ENCODE measurements at places on chromosomes 12 and 14. TPM values are rescaled to one million over a fixed set of nuclear protein-coding genes. Genes with fewer than 3 reads are reported as not detected.

GRCh38 chr14:65880507-65880906 lies 468.0 kb downstream of the FUT8 start:
- ATAC-seq: no peak

DNA sequence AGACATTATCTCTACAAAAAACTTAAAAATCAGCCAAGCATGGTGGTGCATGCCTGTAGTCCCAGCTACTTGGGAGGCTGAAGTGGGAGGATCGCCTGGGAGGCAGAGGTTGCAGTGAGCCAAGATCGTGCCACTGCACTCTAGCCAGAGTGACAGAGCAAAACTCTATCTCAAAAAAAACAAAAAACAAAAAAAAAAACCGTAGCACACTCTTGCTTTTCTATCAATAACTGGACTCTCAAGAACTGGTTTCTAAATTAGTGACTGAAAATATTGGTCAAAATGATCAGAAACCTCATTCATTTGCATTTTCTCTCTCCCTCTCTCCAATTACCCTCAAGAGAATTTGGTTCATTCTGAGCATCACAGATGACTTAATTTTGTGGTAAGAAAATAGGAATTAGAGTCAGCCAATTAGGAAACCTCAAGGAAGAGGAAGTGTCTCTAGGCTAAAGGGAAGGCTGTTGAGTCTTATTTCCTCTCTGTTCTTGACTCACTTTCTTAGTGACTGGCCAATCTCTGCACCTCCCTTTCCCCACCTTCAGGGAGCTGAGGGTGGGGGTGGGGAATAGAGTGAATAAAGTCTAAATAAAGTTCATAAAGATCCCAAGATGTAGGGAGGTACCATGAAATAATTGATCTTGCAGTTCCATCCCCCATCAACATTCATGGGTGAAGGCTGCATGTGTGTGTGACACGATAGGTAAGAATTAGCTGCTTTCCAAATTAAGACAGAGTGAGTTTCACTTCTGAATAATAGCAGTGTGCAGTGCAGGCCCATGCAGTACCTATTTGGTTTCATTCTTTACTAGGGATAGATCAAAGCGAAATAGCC lies 6.8 kb upstream of the PSMA6 start:
- ATAC-seq: no peak

GRCh38 chr14:76846331-76847047 lies 20.3 kb downstream of the LRRC74A start:
- no peak for ATAC-seq

GRCh38 chr14:100955201-100955600 lies 51.7 kb upstream of the RTL1 start:
- ATAC-seq: no peak

DNA sequence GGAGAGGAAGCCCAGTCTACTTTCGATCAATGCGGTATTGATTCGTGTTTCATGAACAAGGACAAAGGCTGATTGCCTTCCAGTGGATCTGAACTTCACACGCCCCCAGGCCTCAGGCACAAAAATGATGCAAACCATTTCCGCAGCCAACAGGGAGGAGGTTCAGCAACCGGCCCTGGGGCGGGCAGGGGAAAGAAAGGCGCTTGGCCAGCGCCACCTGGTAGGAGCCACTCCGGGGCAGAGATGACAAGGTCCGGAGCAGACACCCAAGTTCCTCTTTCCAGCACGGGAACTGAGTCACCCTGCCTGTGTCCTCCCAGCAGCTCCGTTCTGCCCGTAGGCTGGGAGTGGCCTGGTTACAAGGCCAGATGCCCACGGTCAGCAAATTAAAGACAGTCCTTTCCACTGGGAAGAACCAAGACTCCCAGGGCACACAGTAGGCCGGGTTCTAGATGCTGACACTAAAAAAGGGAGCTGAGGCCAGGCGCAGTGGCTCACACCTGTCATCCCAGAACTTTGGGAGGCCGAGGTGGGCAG lies 136.3 kb downstream of the SCARB1 start:
- peak; percentile 83 for ATAC-seq

- no peak for ATAC-seq
Observed at GRCh38 chr12:34402899-34403705, 380.8 kb downstream of the ALG10 start.

- ATAC-seq: no peak
Observed at GRCh38 chr12:122951406-122951805, 14.9 kb downstream of the ABCB9 start.

GRCh38 chr14:87934185-87934584 lies 58.8 kb downstream of the GALC start:
- no peak for ATAC-seq

DNA sequence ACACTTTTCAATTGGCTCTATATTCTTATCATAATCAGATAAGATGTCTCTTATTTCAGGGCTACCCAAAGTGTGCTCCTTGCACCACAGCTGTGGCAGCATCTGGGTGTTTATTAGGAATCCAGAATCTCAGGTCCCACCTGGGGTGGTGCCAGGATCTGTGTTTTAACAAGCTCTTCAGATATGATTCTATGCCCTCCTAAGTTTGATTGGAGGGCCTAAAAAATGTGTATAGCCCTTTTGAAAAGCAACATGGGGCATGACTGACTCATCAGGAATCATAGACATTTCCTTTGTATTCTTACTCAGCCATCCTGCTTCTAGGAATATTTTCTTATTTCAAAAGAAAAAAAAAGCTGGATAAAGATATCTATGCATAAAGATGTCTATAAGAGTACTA lies 103.1 kb downstream of the HELB start:
- ATAC-seq: no peak

SERPINA3 gene
- total RNA-seq: 200 TPM

TRIAP1 gene
- 15.1 TPM for total RNA-seq

BEGAIN gene
- 3.9 TPM for total RNA-seq

NID2 gene
- 35.0 TPM for total RNA-seq

KRT5 gene
- total RNA-seq: 452 TPM

ADAM21 gene
- 0.13 TPM for total RNA-seq
